ENCODE measurements at places on chromosomes 5 and 9. TPM values are rescaled to one million over a fixed set of nuclear protein-coding genes. Genes with fewer than 3 reads are reported as not detected.

AMBP gene
- not detected for total RNA-seq

ELAVL2 gene
- total RNA-seq = 21.1 TPM

BHMT2 gene
- total RNA-seq = not detected

PCDHB14 gene
- total RNA-seq = 7.4 TPM

GRCh38 chr9:70868661-70869652, 252.5 kb downstream of the TRPM3 start:
- DNase-seq = peak; percentile 56
- no peaks in the 10 kb centered on the region for H3K27me3 ChIP-seq
- no peak overlapping the region for H3K4me3 ChIP-seq

DNA sequence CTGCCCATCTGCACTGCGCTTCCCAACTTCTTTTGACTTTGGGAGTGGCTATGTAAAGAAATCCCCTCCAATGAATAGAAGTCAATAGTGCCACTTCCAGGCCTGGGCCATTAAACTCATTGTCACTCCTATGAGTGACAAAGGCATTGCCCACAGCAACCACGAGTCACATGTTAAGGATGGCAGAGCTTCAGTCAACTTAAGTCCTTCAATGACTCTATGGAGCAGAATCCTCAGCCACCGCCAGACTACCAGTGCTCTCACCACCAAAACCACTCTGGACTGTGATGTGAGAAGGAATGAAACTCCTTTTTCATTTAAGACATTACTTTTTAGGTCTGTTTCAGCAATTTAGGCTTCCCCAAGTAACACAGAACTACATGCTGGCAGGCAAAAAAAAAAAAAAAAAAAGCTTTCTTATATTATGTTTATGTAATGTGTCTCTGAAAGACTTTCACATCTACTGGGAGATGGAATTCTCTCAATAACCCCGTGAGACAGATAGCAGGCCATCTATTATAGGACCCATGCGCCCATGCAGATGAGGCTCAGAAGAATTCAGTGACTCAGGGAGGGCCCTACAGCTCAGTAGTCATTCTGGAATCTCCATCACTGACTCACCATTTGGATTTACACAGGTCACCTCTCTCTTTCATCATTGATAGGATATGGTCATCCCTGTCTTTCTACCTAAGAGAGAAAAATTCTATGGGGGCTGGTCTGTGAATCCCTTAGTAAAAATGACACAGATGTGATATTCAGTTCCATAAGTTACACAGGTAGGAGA, 180.5 kb downstream of the CEMIP2 start:
- no peaks in the 10 kb centered on the region for H3K36me3 ChIP-seq
- H3K27ac ChIP-seq = no peak overlapping the region
- DNase-seq = no peak
- no peaks in the 10 kb centered on the region for H3K27me3 ChIP-seq
- H3K4me3 ChIP-seq = no peak overlapping the region

DNA sequence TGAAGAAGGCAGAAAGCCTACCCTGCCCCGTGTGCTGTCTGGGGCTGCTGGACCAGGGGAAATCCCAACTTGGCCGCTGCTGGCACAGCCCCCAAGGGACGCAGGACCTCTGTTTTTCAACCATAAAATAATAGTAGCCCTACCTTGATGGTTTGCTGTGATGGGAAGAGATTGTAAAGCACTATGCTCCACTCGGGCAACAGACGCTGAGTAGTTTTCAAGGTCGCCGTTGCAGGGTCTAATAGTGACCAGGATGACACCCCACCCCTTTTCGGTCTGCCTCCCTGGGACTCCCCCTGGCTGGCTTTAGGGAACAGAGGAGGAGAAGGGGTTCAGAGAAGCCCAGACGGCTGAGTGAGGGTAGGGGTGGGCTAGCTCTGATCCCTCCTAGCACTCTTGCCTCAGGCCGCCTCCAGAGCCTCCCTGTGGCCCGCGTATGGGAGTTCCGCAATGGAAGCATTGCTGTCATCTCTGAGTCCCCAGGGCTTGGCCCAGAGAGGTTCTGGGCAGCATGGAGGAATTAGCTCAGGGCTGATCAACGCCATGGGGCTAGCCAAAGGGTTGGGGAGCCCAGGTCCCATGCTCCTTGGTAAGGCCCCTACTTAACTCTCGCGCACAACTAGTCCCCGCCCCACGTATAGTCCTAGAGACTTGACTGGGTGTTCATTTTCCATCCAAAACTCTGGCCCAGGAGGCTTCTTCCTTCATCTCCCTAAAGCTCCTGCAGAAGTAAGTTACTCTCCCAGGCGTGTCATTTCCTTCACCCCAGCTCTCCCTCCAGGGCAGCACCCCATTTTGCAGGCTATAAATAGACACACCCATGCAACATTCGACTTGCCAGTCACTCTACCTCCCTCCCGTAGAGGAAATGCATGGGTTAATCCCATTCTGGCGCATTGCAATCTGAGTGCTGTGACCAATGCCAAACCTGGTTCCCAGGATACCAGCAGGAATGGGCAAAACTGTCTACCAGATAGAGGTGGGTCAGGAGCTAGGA, 1.1 kb upstream of the IRF1 start:
- H3K36me3 ChIP-seq = no peaks in the 10 kb centered on the region
- DNase-seq = peak; percentile 21
- H3K27me3 ChIP-seq = peaks cover 57% of the 10 kb centered on the region
- H3K4me3 ChIP-seq = peak overlapping the region; percentile 55

- no peaks in the 10 kb centered on the region for H3K4me1 ChIP-seq
- no peak overlapping the region for H3K27ac ChIP-seq
- no peaks in the 10 kb centered on the region for H3K36me3 ChIP-seq
- DNase-seq = no peak
Observed at GRCh38 chr5:118777189-118777736, 211.1 kb downstream of the DTWD2 start.

GRCh38 chr9:113668061-113668460, 204.5 kb downstream of the RGS3 start:
- no peaks in the 10 kb centered on the region for H3K27me3 ChIP-seq
- H3K4me3 ChIP-seq = no peak overlapping the region
- no peak for DNase-seq
- no peaks in the 10 kb centered on the region for H3K4me1 ChIP-seq
- H3K27ac ChIP-seq = no peak overlapping the region

DNA sequence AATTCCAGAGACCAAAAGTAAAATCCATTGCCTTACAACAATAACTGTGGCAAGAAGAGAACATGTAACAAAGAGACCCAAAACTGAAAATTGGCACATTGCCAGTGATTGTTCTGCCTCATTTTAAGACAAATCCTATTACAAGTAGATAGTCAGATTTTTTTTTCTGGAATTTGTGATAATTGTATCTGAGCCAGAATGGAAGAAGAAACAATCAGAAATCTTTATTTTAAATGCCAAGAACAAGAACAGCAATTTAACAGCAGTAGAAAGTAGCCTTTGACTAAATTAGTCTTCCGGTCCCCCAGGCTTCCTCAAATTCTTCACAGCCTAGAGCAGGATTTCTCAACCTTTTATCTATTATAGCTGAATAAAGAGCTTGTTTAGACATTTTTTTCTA, 106.7 kb upstream of the PTPN3 start:
- DNase-seq = no peak
- no peaks in the 10 kb centered on the region for H3K36me3 ChIP-seq
- H3K27ac ChIP-seq = no peak overlapping the region
- H3K4me3 ChIP-seq = no peak overlapping the region

GRCh38 chr9:90420768-90421513, 221.7 kb downstream of the DIRAS2 start:
- H3K4me1 ChIP-seq = no peaks in the 10 kb centered on the region
- no peaks in the 10 kb centered on the region for H3K27me3 ChIP-seq
- H3K27ac ChIP-seq = no peak overlapping the region
- no peak for DNase-seq
- H3K4me3 ChIP-seq = no peak overlapping the region

DNA sequence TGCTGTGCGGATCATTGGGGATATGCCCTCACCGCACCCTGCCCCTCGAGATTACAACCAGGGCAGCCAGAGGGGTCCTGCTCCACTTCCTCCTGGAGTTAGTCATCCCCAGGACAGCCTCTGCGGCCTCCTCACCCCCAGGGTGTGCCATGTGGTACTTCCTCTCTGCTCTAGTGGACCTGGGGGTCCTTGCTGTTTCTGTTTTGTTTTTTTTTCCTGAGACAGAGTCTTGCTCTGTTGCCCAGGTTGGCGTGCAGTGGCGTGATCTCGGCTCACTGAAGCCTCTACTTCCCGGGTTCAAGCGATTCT, 5.2 kb upstream of the FCN1 start:
- no peak overlapping the region for H3K27ac ChIP-seq
- H3K4me3 ChIP-seq = no peak overlapping the region
- H3K36me3 ChIP-seq = no peaks in the 10 kb centered on the region
- no peaks in the 10 kb centered on the region for H3K27me3 ChIP-seq
- no peak for DNase-seq

DNA sequence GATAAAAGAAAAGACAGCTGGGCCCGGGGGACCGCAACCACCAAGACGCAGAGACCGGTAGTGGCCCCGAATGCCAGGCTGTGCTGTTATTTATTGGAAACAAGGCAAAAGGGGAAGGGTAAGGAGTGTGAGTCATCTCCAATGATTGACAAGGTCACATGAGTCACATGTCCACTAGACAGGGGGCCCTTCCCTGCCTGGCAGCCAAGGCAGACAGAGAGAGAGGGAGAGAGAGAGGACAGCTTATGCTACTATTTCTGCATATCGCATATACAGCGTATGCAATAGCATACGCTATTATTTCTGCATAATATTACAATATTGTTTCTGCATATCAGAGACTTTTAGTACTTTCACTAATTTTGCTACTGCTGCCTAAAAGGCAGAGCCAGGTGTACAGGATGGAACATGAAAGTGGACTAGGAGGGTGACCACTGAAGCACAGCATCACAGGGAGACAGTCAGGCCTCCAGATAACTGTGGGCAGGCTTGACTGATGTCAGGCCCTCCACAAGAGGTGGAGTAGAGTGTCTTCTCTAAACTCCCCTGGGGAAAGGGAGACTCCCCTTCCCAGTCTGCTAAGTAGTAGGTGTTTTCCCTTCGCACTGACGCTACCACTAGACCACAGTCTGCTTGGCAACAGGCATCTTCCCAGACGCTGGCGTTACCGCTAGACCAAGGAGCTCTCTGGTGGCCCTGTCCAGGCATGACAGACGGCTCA, 50.3 kb downstream of the RFX3 start:
- H3K4me1 ChIP-seq = peaks cover 39% of the 10 kb centered on the region
- no peak overlapping the region for H3K27ac ChIP-seq
- no peak for DNase-seq
- H3K4me3 ChIP-seq = no peak overlapping the region

DNA sequence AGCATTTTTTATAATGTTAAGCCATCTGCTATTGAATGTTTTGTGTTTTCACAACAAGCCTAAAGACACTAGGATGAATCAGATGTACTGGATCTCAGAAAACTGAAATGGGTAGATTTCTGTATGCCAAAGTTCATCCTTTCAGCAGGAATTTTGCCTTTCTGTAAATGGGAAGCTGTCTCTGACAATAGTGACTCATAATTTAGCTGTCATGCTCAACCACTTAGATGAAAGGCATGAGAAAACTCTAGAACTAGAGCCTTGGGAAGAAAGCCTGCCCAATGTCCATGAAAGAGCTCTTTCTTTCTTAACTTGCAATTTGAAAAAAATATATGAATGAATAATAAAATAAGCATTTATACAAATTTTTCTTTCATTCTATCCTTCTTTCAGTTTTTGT, 616.0 kb upstream of the EDIL3 start:
- no peak for DNase-seq
- no peaks in the 10 kb centered on the region for H3K36me3 ChIP-seq
- no peaks in the 10 kb centered on the region for H3K27me3 ChIP-seq
- H3K4me1 ChIP-seq = no peaks in the 10 kb centered on the region
- no peak overlapping the region for H3K4me3 ChIP-seq
- no peak overlapping the region for H3K27ac ChIP-seq

- DNase-seq = peak; percentile 66
- no peaks in the 10 kb centered on the region for H3K36me3 ChIP-seq
Observed at GRCh38 chr5:110441035-110441434, 285.4 kb downstream of the TMEM232 start.

DNA sequence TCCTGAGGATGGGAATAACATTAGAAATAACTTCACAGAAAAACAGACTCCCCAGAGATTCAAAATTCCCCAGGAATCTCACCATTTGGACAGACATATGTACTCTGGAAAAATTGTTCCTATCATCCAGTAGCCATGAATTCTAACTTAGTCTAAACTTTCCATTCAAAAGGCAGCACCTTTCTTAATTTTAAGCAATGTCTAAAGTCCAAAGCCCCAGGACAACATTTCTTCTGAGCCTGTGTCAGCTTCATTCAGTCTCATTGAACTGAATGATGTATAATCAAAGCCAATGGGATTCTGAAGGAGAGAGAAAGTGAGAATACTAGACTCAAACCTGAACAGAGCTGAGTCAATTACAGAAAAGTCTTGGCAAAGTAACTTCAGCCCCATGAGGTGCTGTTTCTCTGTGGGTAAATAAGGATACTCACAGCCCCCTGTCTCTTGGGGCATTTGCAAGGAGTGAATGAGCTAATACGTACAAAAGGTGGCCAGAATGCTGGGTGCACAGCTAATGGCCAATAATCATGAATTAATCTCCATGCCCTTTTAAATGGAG, 140.6 kb downstream of the SEMA5A start:
- H3K27ac ChIP-seq = no peak overlapping the region
- no peaks in the 10 kb centered on the region for H3K36me3 ChIP-seq
- no peaks in the 10 kb centered on the region for H3K27me3 ChIP-seq

- no peak for DNase-seq
- H3K27ac ChIP-seq = peak overlapping the region; percentile 97
- H3K27me3 ChIP-seq = no peaks in the 10 kb centered on the region
Observed at GRCh38 chr9:79664375-79664831, 92.6 kb downstream of the TLE4 start.

DNA sequence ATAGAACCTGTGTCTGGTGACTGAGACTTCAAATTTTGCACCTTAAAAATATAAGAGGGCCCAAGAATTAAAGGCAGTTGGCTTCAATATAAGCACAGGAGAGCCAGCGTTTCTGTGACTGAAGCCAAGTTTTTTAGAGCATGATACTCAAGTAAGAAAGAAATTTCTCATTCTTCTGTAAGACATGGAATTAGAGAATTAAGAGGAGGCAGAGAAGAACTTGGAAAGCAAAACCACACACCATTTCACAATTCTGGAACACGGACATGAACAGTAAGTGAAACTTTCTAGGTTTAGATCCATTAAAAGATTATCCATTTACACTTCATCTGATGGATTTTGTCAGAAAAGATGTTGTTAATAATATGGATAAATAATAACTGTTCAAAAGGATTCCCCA, 8.9 kb upstream of the AGXT2 start:
- no peaks in the 10 kb centered on the region for H3K27me3 ChIP-seq
- no peaks in the 10 kb centered on the region for H3K4me1 ChIP-seq
- no peak overlapping the region for H3K4me3 ChIP-seq
- H3K27ac ChIP-seq = no peak overlapping the region
- no peak for DNase-seq

GRCh38 chr5:43017428-43017815, 22.7 kb downstream of the ANXA2R start:
- peak; percentile 55 for DNase-seq
- no peaks in the 10 kb centered on the region for H3K36me3 ChIP-seq
- no peak overlapping the region for H3K27ac ChIP-seq

Data from neural progenitor cell (in vitro differentiated cells).